CD8-positive, alpha-beta T cell (primary cell): ENCODE measurements at places on chromosomes 4 and X.

GRCh38 chrX:101708163-101708562, 48.5 kb upstream of the ARMCX2 start:
- no peak for DNase-seq

- DNase-seq = no peak
Measured at GRCh38 chrX:40207626-40208025, 109.9 kb upstream of the BCOR start.

- DNase-seq = no peak
Measured at GRCh38 chrX:44016906-44017305, 43.7 kb upstream of the NDP start.

- no peak for DNase-seq
Measured at GRCh38 chrX:102832661-102833060, 104.4 kb upstream of the RAB40AL start.

DNA sequence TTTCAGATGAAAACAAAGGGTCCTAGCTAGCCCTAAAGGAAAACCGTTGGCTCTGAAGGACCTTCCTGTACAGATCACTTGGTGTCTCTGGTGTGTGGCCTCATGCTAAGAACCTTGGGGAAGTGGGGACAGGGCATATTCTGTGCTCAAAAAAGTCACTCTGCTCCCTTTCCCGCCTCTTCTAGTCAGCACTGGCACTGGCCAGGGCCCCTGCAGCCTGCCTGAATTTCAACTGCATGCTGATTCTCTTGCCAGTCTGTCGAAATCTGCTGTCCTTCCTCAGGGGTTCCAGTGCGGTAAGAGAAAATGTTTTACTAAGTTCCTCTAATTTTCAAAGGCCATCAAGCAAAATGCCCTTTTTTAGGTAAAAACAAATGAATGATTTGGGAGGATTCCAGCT, 3.4 kb downstream of the CYBB start:
- DNase-seq = no peak

DNA sequence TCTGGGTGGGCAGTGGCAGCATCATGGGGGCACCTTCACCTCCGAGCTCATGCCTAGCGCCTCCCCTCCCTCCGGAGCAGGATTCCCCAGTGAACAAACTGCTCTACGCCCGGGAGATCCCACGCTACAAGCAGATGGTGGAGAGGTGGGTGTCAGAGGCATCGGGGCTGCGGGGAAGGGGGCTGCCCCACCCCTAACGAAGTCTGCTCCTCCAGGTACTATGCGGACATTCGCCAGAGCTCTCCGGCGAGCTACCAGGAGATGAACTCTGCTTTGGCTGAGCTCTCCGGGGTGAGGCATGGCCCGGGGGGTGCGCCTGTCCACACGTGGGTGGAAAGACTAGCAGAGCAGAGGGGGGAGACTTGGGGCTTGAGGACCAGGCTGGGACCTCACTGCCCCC, 2.7 kb upstream of the SRPK3 start:
- DNase-seq = no peak

DNA sequence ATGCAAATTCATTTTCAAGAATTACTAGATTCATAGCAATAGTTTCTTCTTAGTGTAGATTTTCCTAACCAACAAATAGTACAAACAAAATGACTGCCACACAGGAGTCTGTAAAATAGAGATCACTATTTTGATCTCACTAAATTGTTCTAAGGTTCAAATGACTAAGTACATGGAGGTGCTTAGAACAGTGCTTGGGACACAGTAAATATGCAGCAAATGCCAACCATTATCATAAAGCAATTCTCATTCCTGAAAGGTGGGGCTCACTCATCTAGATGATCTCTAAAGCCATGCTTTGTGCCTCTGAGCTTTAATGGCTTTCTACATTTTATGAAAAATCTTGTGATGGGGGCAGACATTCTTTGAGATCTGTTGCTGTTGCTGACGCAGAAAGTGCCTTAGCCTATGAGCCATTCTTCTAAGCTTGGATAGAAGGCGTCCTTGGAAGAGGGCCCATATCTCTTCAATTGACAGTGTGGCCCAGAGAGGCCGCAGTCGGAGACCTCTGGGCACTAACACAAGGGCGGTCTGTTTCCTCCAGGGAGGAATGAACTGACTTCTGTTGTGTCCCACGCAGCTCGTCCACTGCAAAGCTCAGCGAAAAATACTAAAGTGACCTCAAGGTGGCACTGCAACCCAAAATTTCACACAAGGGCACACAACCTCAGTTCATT, 23.5 kb downstream of the TLR10 start:
- peak; percentile 69 for DNase-seq

DNA sequence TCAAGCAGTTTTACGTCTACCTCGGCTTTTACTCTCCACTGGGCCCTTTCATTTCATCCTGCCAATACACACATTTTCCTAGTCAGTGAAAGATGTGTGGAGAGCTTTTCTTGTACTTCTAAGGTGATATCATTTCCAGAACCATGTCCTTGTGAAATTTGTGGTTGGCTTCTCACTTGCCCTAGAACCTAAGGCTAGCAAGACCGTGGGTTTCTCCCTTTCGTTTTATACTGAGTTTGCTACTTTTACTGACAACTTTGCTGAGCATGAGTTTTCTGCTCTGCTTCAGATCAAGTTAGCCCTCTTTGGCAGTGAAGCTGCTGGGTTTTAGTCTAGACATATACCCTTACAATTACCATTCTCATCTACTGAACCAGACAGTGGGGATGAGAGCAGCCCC, 95.7 kb upstream of the FRMPD4 start:
- DNase-seq = no peak

DNA sequence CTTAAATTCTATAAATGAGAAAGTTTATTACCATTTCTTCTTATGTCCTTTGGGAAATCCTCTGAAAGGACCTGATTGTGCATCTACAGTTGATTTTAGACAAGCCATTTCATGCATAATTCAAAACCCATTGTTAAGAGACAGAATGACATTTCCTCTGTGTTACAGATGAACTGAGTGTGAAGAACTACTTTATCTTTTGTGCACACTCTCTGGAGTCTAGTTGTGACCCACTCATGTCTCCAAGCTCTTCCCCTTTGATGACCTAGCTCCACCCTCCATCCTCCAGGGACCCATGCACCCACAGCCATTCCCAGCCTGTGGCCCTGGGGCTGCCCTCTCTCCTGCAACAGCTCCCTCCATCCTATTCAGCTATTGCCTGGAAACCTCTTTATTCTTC, 57.5 kb upstream of the BMPR1B start:
- no peak for DNase-seq

- no peak for DNase-seq
Measured at GRCh38 chr4:13548059-13548983, 4.0 kb upstream of the NKX3-2 start.

GRCh38 chrX:143663755-143664154, 27.9 kb upstream of the SLITRK4 start:
- DNase-seq = no peak

GRCh38 chrX:40514376-40514775, 66.4 kb upstream of the ATP6AP2 start:
- DNase-seq = no peak

DNA sequence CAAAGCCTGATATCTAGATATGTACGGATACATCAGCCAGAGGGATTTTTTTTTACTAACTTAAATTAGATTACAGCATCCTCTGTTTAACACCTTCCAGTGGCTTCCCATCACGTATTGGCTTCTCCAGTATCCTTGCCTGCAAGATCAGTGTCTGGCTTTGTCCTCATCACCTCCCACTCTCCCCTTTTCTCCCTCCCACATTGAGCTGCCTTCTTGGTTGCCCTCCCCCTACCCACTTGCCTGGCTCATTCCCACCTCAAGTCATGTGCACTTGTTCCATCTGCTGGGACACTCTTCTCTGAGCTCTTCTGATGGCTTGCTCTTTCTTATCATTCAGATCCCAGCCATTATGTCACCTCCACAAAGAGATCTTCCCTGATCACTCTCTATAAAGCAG, 75.9 kb upstream of the NALF2 start:
- no peak for DNase-seq

GRCh38 chrX:1487401-1487800, 34.7 kb upstream of the ASMTL start:
- DNase-seq = no peak

GRCh38 chr4:111213531-111213930, 590.7 kb upstream of the PITX2 start:
- no peak for DNase-seq

GRCh38 chrX:5559386-5559785, 669.3 kb downstream of the NLGN4X start:
- no peak for DNase-seq

DNA sequence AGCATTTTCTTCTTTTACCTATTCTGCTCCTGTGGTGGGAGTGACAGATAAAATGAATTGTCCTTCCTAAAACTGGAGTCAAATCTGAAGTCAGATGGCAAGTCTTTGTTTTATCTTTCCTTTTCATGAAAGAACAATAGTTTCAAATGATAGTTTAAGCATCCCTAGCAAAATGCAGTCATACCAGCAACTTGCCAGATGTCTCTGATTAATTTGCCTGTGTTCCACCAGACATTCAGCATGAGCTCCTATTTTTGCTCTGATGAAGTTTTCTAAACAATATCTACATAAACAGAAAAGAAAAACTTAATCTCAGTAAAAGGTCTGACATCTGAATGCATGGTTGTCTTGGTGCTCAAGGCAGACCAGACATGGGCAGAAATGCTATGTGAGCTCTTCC, 15.2 kb downstream of the PRKG2 start:
- DNase-seq = no peak

DNA sequence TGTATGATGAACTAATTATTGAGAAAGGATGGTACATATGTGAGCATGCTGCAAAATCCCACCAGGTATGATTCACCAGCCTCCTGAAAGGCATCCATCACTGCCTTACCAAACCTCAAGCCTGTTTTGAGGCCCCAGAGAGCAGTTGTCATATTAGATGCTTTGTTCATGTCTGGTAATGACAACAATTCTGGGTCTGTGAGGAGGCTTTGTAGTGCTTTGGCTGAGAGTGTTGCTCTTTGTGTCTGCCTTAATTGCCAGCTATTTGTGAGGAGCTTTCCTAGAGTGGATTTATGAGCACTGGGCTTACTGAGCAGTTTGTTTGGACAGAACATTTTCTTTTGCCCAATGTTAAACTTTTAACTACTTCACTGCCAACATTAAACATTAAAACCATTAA, 69.2 kb downstream of the HEPH start:
- DNase-seq = no peak

DNA sequence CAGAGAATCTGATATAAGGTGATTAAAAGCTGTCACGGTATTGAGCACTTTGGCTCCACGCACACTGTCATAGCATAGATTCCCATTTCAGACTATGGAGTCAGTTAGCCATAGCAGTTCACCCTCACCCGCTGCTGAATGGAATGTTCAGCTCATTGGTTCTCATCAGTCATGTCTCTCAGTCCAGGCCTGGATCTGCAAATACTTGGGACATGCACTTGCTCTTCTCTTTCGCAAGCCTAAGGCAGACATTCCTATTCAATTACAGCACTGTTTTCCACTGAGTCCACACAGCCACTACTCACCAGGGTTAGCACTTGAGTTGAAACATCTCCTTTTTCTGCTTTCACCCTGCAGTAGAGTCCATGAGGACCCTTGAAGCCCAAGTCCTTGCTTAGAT, 30.6 kb upstream of the SCML1 start:
- no peak for DNase-seq

DNA sequence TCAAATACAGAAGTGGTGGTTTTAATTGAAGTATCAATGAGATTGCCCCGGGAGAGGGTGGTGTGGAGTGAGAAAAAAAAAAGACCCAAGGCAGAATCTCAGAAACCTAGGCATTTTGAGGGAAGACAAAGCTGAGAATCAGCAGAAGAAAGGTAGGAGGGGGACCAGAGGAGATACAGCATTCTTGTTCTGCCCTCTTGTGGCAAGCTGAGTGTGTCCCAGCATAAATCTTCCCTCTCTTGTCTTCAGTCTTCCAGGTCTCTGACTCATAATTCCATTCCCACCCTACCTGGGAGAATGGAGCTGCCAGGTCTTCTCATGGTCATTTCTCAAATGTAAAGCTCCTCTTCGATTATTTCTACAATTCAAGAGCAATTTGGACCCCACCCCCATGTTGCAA, 32.7 kb upstream of the MAGED1 start:
- DNase-seq = no peak

- no peak for DNase-seq
Measured at GRCh38 chr4:152161676-152162330, 374.1 kb downstream of the FBXW7 start.

DNA sequence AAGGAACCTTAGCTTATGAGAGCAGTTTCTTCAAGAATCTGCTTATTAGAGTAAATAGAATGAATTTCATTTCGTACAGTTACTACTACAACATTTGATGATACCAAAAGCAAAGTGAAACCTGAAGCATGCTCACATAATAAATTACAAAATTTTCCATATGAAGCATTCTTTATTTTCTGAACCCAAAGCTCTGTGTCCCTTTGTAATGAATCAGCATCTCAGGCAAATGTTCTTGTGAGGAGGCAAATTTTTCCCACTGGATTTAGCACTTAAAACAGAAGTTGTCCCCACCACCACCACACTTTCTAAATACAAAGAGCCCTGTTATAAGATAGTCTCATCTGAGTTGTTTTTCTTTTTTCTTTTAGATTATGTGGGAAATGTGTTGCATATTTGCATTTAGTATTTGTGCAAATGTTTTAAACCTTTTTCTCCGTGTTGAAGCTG, 70.7 kb upstream of the NFKB1 start:
- DNase-seq = no peak
